Purkinje cell (primary cell): ENCODE measurements at places on chromosomes 12 and 14. TPM values are rescaled to one million over a fixed set of nuclear protein-coding genes. Genes with fewer than 3 reads are reported as not detected.

Gene WNT5B
- not detected in 2 replicates for polyA plus RNA-seq

Gene IL23A
- not detected in 2 replicates for polyA plus RNA-seq

Gene OTUB2
- polyA plus RNA-seq = 2.5 and 4.2 TPM in 2 replicates

Gene TMEM30B
- not detected in 2 replicates for polyA plus RNA-seq

Gene TMEM229B
- 1.2 and 2.0 TPM in 2 replicates for polyA plus RNA-seq

Gene FAM181A
- polyA plus RNA-seq = not detected in 2 replicates

Gene COL2A1
- polyA plus RNA-seq = not detected in 2 replicates

Gene CMTM5
- not detected in 2 replicates for polyA plus RNA-seq

Gene POLE
- polyA plus RNA-seq = 0.31 TPM in 1 of 2 replicates, not detected in the other
